IMR-90 (cell line): ENCODE measurements at places on chromosomes 13 and 19. TPM values are rescaled to one million over a fixed set of nuclear protein-coding genes. Genes with fewer than 3 reads are reported as not detected.

The KIR3DL1 gene
- not detected in 2 replicates for polyA plus RNA-seq

The AP2A1 gene
- 122 and 136 TPM in 2 replicates for polyA plus RNA-seq

The ZNF749 gene
- 7.0 and 7.9 TPM in 2 replicates for polyA plus RNA-seq

The IGFL1 gene
- polyA plus RNA-seq: not detected in 2 replicates

The ZNF497 gene
- polyA plus RNA-seq: 0.24 and 0.27 TPM in 2 replicates

The PCDH9 gene
- polyA plus RNA-seq: 2.2 and 2.4 TPM in 2 replicates

The ZNF865 gene
- polyA plus RNA-seq: 4.6 and 6.3 TPM in 2 replicates

The ZNF471 gene
- polyA plus RNA-seq: 1.9 and 2.5 TPM in 2 replicates

The ZNF835 gene
- polyA plus RNA-seq: not detected in 2 replicates

The GJB2 gene
- polyA plus RNA-seq: 0.09 and 0.17 TPM in 2 replicates

The ZNF534 gene
- not detected in 2 replicates for polyA plus RNA-seq

The HNRNPA1L2 gene
- 9.1 and 9.3 TPM in 2 replicates for polyA plus RNA-seq

The SPRED3 gene
- polyA plus RNA-seq: 6.3 and 7.9 TPM in 2 replicates
